Spleen (tissue), 13 donors: ENCODE measurements at places on chromosomes 7 and 10. TPM values are rescaled to one million over a fixed set of nuclear protein-coding genes. Genes with fewer than 3 reads are reported as not detected.

LRRC18 gene
- not detected for total RNA-seq

DNA sequence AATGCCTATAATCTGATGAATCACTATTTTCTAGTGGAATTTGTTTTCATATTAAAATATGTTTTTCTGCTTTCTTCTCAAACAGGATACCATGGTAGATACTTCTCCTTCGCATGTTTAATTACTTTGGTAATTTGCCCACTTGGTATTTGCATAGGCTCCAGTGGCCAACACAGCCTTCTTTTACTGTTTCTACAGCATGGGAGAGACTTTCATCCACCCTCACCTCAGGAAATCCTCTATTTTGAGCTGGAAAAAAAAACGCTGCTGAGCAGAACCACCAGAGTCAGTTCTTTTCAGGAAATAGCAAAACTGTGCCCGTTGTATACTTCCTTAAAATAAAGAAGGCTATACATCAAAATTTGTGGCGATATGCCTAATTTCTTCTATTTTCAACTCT is 213.3 kb downstream of the MDFIC start:
- no peaks in the 10 kb centered on the region for H3K27me3 ChIP-seq
- H3K27ac ChIP-seq = no peak overlapping the region
- H3K4me3 ChIP-seq = no peak overlapping the region

- no peaks in the 10 kb centered on the region for H3K36me3 ChIP-seq
- H3K4me3 ChIP-seq = no peak overlapping the region
- no peak overlapping the region for H3K27ac ChIP-seq
- peaks cover 6% of the 10 kb centered on the region for H3K4me1 ChIP-seq
These were observed 106.6 kb downstream of the ADAM22 start for GRCh38 chr7:88040694-88041093.

DNA sequence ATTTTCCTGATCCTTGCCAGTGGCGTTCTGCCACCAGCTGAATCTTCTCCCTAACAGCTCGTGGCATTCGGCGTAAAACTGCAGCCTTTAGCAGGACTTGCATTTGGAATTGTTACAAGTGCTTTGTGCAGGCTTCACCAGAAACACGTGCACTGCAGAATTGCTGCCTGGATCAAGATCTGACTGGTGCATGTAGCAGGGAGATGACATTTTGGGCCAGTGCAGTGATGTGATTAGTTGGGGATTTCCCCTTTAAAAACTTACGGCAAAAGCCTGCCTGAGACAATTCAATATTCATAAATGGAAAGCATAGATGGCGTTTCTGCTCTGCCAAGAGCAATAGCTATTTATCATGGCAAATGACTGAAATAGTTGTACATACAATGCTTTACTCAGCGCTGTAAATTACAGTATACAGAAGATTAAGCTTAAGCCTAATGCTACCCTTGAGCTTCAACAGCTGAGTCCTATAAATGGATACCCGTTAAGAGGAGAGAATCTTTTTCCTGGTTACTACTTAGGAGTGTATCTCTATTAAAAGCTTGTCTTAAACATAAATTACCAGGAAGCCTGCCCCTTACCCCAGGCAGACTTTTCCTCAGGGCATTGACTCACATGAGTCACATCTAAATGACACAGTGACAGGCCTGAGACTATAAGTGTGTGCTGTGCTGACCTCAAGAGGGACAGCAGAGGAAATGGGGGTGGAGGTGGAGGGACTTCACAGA is 106.3 kb downstream of the ATXN7L1 start:
- DNase-seq = peak; percentile 35
- no peaks in the 10 kb centered on the region for H3K27me3 ChIP-seq
- H3K4me1 ChIP-seq = peaks cover 8% of the 10 kb centered on the region
- no peak overlapping the region for H3K27ac ChIP-seq
- no peak overlapping the region for H3K4me3 ChIP-seq
- no peaks in the 10 kb centered on the region for H3K36me3 ChIP-seq

DNA sequence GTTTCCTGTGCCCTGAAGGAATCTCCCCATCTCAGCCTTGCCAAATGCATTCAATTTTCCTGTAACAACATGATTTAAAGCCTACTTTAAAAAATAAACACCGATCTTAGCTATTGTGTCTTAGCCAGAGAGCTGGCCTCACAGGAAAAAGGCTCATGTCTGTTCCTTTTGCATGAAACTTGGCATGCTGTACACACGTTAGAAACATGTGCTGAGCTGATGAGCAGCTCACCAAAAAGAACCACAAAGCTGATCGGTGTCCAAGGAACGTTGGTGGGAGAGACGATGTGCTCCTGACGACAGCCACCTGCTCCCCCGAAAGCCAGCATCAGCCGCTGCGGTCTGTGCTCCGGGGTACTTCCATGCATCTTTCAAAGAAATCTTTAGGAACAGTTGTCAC is 135.9 kb downstream of the ADARB2 start:
- H3K36me3 ChIP-seq = no peaks in the 10 kb centered on the region
- no peak for DNase-seq
- no peak overlapping the region for H3K27ac ChIP-seq
- no peaks in the 10 kb centered on the region for H3K4me1 ChIP-seq
